ENCODE measurements at places on chromosomes 1 and 21. TPM values are rescaled to one million over a fixed set of nuclear protein-coding genes. Genes with fewer than 3 reads are reported as not detected.

KHDRBS1 gene
- total RNA-seq: 61.7 TPM

CFHR5 gene
- not detected for total RNA-seq

KPRP gene
- total RNA-seq: not detected

MIXL1 gene
- total RNA-seq: not detected

LRRC39 gene
- total RNA-seq: 209 TPM

HAPLN2 gene
- total RNA-seq: 1.5 TPM

C8B gene
- not detected for total RNA-seq

ILDR2 gene
- total RNA-seq: 1.6 TPM
